ENCODE measurements at places on chromosomes 13 and 19.

DNA sequence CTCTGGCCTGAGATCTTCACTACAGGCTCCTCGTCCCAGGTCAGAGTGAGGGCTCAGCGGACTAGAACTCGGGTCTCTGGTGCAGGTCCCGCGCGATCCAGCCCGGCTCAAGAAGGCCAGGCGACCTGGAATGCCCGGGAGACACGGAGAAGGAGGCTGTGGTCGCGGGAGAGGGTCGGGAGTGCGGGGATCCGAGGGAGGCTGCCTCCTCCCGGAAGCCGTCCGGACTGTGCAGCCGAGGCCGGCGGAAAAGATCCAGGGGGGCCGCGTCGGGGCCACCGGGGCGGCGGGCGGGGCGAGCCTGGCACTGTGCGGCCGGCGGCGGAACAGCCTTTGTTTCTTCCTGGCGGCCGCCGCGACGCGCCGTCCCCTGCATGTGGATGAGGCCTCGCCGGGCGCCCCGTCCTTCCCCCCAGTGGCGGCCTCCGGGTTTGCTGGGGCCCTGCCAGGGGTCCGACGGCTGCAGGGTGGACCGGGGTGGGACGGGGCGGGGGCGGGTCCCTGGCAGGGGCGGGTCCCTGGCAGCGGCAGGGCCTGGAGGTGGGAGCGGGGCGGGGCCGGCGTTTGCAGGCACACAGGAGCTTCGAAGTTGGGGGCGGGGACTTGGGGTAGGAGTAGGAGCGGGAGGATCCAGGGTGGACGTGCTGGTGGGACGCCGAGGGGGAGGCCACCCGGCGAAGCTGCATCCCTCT is 1.0 kb upstream of the SLC7A10 start:
- DNase-seq: no peak

GRCh38 chr13:42275098-42275471 is 3.1 kb downstream of the AKAP11 start:
- DNase-seq: no peak

DNA sequence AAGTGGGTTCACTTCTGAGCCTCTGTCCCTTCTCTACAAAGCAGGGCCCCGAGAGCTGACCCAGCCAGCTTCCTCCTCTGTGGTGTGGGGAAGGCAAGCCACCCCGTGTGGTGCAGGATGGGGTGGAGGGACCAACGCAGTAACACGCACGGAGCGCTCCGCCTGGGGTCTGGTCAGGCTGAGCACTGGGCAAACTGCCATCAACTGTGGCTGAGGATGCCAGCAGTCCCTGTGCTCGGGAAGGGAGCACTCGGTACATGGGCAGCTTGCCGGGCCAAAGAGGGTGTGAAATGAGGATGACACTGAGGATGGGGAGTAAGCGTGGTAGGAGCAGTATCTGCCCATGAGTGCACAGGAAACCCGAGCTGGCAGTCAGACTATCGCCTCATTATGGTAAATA is 7.6 kb upstream of the GMIP start:
- no peak for DNase-seq

GRCh38 chr13:51643882-51644281 is 59.6 kb downstream of the WDFY2 start:
- DNase-seq: no peak

Measured in SK-N-DZ (cell line).